GM10248 (cell line): ENCODE measurements at places on chromosomes 2 and 18.

DNA sequence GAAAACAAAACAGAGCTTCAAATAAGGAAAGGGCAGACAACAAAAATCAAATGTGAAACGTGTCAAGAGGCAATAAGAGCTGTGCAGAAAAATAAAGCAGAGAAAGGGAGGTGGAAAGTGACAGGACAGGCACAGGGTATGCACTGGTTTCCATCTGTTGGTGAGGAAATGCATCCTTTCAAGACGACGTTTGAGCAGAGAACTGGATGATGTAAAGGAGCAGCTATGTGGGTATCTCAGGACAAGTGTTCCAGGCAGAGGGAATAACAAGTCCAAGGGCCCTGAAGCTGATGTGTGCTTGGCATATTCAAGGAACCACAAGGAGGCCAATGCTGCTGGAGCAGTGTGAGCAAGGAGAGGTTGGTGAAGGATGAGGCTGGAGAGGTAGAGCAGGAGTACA lies 168.9 kb upstream of the SERPINE2 start:
- DNase-seq, result no peak

GRCh38 chr18:44805176-44805575 lies 124.5 kb downstream of the SETBP1 start:
- no peak for DNase-seq

- no peak for DNase-seq
Measured at GRCh38 chr2:221337957-221338685, 234.0 kb downstream of the EPHA4 start.

- DNase-seq, result no peak
Measured at GRCh38 chr2:100865816-100866460, 46.0 kb downstream of the NPAS2 start.
